ENCODE measurements at places on chromosomes 3 and 15.

- H3K27ac ChIP-seq = no peak overlapping the region
- peaks cover 11% of the 10 kb centered on the region for H3K36me3 ChIP-seq
- H3K4me3 ChIP-seq = no peak overlapping the region
- no peak for DNase-seq
- H3K4me1 ChIP-seq = peaks cover 6% of the 10 kb centered on the region
- peaks cover 4% of the 10 kb centered on the region for H3K27me3 ChIP-seq
These were observed 15.2 kb upstream of the GBE1 start for GRCh38 chr3:81776643-81777042.

DNA sequence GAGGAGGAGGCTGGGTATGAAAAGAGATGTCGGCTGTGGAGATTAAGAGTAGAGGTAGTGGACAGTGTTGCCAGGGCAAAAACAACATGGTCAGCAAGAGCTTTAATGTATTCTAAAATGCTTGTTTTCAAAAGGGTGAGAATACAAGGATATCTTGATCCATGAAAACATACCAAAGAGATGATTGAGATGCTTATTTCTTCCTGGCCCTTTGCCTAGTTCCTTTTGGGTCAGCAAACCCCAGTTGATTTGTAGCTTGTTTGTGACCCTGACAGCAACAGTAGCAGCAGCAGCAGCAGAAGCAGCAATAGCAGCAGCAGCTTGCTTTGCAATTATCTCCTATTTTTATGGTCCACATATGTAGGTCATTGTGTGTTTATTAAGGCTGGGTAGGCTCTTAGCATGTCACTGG is 337.3 kb downstream of the LPP start:
- peaks cover 35% of the 10 kb centered on the region for H3K36me3 ChIP-seq
- no peak overlapping the region for H3K27ac ChIP-seq
- no peaks in the 10 kb centered on the region for H3K27me3 ChIP-seq
- H3K4me1 ChIP-seq = peaks cover 16% of the 10 kb centered on the region

GRCh38 chr3:47359323-47359722 is 21.5 kb upstream of the PTPN23 start:
- DNase-seq = no peak
- no peak overlapping the region for H3K27ac ChIP-seq
- H3K4me1 ChIP-seq = peaks cover 7% of the 10 kb centered on the region
- H3K36me3 ChIP-seq = peaks cover 29% of the 10 kb centered on the region
- H3K4me3 ChIP-seq = no peak overlapping the region

- no peaks in the 10 kb centered on the region for H3K4me1 ChIP-seq
- DNase-seq = no peak
- H3K4me3 ChIP-seq = no peak overlapping the region
- H3K27ac ChIP-seq = no peak overlapping the region
These were observed 1208.3 kb downstream of the OTOL1 start for GRCh38 chr3:162704799-162705385.

DNA sequence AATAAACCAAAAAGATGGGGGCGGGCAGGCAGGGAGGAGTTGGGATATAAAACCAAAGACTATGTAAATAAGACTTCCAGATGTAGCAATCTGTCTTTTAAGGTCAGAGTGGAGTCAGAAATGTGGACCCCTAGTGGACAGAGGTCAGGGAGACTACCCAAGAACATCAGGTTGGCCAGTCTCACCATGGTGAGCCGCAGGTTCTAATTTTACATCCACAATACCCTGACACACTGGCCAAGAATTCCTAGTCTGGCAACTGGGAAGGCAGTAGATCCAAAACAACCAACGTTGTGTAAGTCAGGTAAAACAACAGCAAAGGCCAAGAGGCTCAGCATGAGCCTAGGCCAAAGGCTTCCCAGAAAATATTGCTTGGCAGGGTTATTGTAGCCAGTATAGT is 203.4 kb downstream of the FOXP1 start:
- no peak overlapping the region for H3K4me3 ChIP-seq
- peak overlapping the region; percentile 34 for H3K27ac ChIP-seq
- DNase-seq = no peak
- peaks cover 34% of the 10 kb centered on the region for H3K4me1 ChIP-seq
- no peaks in the 10 kb centered on the region for H3K27me3 ChIP-seq

Data from stimulated activated naive B cell treated with anti-CD40 and anti-IgM and Interleukin-4, amounts not matched to agents 10 μg/mL and 1 μg/mL and 100 μg/mL, for 72 hours (primary cell).